8988T (cell line): ENCODE measurements at places on chromosomes 2 and 18.
A peak's percentile ranks its signal among the peaks of the same experiment; 100 is the strongest.

DNA sequence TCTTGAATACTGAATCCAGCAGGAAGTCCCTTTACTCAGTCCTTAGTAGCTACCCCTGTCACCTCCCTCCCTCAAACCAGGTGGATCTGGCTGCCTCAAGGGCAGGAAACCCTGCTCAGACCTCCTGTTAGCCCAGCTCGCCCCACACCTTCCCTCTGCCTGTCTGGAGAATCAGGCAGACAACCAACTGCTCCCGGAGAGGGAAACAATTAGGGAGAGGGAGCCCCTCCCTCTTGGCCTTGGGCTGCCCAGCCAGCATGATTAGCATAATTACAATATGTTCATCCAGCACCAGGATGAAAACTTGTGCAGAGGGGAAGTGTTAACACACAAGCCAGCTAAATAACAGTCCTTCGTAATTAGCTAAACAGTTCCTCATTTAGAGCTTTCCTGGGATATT, 185.5 kb downstream of the C1D start:
- DNase-seq = no peak

DNA sequence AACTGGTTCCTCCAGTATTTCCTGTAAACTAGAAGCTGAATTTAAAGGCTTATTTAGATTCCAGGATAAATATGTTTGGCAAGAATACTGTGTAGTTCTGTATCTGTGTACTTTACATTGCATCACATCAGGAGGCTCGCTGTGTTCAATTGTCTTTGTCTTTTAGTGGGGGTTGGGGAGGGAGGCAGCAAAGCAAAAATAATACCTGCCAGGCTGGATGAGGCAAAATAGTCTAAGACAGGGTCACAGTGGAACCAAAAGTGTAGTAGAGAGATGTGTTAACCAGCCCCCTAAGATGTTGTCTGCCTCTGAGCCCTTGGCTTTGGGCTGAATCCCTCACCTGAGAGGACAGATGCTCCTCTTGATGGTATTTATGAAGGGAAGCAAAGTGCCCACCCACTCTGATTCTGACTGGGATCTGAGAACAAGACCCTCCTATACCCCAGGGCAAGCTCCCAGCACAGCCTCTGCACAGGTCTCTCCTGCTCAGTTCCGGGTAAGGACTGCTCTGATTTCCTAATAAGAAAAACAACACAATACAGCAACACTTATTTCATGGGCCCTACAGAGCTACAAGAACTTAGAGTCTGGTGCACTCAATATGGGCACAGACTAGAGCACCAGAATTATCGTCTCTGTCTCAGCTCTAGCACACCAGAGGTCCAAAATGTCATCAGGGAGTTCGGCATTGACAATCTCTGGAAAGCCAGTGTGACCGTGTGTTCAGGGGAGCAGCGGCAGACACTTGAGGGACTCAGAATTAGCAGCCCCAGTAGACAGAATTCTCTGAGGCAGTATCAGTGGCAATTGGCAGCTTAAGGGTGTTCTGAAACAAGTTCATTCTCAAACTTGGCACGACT, 7.2 kb upstream of the AFTPH start:
- DNase-seq = no peak

DNA sequence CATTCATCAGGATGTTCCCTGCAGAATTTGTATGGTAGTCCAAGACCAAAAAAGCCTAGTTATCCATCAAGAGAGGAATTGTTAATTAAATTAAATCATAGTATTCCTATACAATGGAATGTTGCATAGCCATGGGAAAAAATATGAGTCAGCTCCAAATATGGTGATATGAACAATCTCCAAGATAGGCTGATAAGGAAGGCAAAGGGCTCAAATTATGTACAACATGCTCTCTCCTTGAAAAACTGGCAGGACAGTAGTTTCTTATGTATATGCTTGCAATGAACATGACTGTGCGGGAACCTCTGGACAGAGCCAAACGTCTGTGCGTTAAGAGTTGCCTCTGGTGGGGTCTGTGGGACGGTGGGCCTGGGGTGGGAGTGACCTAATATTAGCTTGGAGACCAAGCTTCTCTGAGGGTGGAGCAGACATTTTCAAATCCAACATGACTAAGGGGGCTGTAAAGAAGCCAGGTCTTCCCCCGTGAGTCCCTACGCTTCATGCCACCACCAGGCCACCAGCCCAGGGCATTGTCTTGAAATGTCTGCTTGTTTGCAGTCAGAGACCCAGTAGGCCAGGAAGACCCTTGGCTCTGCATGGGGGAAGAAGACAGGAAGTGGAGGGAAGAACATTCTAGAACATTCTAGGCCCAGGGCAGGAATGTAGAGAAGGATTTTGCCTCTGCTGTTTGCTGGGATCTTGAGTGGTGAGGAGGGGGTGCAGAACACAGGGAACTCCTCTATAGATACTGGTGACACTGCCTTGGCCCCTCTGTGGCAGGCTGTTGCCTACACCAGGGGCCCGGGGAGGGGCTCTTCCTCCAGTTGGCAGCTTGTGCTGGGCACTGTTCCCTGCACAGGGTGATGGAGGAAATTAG, 244.0 kb upstream of the HS6ST1 start:
- DNase-seq = no peak

DNA sequence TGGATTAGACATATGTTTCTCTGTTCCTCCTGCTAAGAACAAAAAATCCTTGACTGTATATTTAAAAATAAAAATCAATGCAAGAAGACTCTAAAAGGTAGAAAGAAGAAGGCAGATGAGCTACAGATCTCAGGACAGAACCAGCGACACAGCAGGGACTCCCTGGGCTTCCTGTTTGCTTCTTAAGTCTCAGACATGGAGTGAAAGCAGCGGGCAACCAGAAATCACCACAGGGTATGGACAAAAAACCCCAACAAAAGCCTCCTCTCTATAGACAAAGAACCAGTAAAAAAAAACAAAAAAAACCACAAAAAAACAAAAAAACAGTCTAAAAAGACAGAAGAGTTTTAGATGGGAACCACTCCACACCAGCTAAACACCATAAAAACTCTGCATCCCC, 971.0 kb upstream of the GYPC start:
- no peak for DNase-seq

GRCh38 chr18:582465-582864, 2.3 kb downstream of the CETN1 start:
- no peak for DNase-seq

DNA sequence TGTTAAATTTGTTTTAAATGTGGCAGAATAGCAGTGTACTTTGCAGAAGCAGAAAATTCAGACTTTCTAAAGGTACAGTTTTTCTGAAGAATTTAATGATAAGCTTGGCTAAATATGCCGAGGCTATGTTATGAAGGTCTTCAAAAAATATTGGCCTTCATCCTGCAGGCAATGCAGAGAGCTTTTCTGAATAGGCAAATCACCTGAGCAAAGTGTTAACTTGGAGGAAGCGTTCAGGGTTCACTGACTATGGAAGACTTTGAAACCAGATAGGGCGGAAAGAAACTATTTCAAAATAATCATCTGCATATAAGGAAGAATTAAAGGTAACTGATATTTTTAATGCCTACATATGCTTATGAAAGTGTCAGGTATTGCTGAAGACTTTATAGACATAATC, 133.7 kb upstream of the SETBP1 start:
- DNase-seq = no peak

- DNase-seq = no peak
Observed at GRCh38 chr18:56076723-56077122, 488.7 kb upstream of the TCF4 start.

GRCh38 chr2:69390001-69390400, 3.0 kb upstream of the GFPT1 start:
- DNase-seq = no peak

GRCh38 chr18:74521068-74521725, 13.1 kb upstream of the CNDP1 start:
- DNase-seq = no peak

DNA sequence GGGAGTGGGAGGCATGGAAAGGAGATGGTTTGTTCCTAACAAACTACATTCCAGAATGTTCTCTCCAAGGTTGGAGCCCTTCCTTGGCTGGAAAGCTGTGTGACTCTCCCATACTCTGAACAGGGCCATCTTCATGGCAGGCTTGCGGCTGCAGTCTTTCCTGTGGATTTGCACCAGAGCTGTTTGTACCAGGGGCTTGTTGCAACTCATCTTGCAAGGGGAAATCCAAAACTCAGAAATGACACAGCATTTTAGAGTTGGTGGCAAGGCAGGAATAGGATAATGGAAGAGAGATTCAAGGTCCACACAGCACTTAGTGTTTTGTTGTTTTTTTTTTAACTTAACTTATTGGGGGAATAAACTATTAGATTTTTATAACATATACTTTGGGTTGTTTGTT, 73.7 kb upstream of the ZNF516 start:
- DNase-seq = no peak

GRCh38 chr2:117127680-117128079, 686.8 kb upstream of the DDX18 start:
- no peak for DNase-seq

DNA sequence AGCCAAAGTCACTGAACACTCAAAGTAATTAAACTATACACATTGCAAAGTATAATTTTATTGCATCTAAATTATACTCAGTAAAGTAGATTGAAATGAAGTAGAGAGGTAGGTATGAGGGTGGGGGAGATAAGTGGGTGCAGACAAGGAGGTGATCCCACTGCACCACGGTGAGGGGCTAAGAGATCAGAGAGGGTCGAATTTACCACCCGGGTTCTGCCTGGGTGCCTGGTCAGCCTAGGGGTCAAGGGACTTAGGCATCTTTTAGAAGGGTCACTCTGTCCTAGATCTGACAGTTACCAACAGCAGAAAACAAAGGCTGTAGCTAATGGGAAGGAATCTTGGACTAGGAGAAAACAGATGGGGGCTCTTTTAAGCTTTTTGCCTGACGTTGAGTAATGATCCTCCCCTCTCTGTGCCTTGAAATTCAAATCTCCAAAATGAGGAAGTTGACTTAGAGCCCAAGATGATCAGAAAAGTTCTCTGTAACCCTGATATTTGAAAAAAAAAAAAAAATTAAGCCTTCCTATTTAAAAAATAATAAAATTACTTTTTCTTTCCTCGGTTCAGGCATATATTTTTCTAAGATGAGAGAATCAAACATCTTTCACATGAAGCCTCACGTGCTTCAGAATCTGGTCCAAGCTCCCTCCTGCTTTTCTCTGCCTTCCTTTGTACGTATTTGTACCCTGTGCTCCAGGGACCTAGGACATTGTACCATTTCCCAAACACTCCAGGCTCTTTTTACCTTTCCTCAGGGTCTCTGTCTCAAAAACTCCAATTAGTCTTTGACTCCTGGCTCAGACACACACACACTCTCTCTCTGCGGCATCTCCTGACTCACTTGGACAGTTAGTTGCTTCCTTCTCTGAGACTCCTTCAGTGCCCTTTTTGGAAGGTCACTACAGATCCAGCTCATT, 353.9 kb downstream of the CYRIA start:
- DNase-seq = no peak

GRCh38 chr18:63604791-63605567, 17.8 kb downstream of the SERPINB13 start:
- no peak for DNase-seq

GRCh38 chr2:164948540-164948939, 6.8 kb downstream of the SLC38A11 start:
- DNase-seq = no peak

GRCh38 chr2:19669559-19669958, 232.2 kb downstream of the TTC32 start:
- no peak for DNase-seq

DNA sequence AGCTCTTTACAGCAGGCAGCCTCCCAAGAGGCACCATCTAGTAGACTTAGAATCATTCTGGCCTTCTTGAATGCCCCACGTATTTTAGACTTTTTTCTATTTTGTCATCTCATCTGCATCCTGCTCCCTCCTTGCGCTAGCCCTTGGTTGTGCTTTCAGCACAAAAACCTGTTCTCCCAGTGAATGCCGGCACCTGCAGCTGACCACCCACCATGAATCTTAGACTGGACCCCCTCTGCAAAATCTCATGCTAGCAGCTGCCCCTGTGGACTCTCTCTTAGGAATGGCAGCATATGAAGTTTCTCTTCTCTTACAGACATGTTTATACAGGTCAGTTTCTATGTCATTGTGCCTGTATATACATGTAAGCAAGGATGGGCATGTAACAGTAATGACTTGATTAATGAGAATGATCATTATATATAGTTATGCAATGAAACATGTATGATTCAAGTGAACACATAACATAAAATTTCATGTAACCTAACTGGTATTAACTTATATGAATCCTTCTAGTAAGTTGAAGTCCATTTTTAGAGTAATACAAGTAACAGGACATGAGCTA, 159.8 kb downstream of the SUCLG1 start:
- DNase-seq = no peak

DNA sequence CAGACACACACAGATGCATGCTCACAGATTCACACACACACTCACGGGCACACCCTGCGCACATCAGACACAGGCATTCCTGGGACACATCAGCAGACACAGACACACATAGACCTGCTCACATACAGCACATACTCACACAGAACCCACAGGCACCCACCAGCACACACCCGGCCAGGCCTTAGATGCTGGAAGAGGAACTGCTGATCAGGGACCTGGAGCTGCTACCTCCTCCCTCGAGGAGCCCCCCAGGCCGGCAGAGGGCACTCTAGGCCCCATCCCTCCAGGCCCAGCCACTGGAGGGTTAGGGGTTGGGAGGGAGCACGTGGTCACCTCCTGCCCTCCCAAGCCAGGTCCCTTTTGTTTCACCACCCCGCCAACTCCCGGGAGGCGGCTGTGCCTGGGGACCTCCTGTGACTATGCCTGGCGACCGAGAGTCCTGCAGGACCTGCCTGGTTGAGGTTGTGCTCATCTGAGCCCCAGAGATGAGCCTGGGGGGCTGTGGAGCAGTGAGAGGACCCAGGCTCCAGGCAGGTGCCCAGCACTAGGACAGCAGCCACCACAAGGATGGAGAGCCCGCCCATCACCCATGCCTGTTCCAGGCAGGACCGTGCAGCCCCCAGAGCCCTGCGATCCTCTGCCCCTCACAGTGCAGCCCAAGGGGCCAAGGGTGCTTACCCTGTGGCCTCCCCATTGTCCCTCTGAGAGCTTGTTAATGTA, 21.0 kb upstream of the PTMA start:
- DNase-seq = peak; percentile 91

DNA sequence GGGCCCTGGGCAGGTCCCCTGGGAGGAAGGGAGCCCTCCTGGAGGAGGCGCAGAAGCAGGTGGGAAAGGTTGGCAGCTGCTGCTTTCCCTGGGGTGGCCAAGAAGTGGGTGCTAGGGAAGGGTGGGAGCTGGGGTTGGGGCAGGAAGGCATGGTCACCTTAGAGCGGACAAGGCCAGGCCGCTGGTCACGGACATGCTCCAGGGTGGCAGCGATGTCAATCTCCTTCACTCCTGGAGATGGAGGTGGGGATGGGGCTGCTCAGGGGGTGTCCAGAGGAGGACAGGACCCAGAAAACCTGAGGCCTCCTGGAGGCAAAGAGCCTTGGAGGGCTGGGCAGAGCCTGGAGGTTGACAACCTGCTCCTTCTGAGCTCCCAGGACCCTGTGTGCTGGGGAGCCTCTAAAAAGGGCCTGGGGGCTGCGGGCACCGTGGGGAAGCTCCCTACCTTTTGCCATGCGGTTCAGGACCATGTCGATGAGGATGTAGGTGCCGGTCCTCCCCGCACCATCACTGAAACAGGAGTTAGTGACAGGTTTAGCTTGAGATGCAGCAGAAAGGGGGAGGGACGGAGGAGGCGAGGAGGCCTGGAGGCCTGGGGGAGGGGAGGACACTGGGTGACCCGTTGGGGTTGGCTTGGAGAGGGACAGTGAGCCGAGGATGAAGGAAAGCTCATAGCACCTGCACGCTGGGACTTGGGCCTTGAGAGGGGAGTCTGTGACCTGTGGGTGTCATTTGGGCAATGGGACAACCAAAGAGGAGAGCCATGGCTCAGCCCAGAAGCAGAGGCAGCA, 11.4 kb downstream of the DNAJB2 start:
- DNase-seq = no peak
